ENCODE measurements at places on chromosomes 7 and 10.

- no peak for DNase-seq
These were observed 9.8 kb downstream of the ALOX5 start for GRCh38 chr10:45383682-45384330.

DNA sequence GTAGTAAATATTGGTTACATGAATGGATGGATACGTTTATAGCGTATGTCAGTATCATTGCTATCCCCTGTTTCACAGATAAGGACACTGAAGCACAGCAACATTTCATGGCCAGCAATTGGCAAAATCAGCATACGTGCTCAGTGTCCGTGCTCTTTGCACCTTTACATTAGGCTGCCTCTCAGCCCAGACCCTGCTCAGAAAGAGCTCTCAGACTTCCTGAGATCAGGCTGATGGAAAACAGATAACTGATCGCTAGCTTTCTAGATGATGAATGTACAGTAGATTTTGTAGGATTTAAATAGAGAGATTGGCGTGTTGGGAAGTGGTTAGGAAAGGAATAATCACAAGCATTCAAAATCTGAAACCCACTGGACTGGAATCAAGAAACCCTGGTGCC, 106.7 kb downstream of the ARID5B start:
- DNase-seq = no peak

DNA sequence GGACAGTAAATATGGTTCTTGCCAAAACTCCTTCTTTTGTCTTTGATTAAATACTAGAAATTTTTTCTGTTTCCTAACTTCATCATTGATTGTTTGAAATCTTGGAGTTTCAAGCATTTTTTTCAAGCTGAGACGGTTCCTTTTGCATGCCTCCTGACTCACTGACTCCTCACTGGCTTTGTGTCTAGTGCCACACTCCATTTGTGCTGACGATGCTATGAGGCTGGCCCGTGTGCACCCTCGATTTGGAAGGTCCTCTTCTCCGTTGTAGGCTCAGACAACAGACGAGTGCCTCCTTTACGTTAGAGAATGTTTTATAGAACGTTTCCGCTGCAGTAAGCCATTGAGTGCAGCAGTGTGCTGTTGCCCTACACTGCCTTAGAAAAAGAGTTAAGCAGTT, 10.8 kb upstream of the CSGALNACT2 start:
- no peak for DNase-seq

GRCh38 chr10:101126684-101127628, 4.1 kb upstream of the TLX1 start:
- DNase-seq = no peak

GRCh38 chr10:75876710-75877109, 445.3 kb downstream of the LRMDA start:
- DNase-seq = no peak

DNA sequence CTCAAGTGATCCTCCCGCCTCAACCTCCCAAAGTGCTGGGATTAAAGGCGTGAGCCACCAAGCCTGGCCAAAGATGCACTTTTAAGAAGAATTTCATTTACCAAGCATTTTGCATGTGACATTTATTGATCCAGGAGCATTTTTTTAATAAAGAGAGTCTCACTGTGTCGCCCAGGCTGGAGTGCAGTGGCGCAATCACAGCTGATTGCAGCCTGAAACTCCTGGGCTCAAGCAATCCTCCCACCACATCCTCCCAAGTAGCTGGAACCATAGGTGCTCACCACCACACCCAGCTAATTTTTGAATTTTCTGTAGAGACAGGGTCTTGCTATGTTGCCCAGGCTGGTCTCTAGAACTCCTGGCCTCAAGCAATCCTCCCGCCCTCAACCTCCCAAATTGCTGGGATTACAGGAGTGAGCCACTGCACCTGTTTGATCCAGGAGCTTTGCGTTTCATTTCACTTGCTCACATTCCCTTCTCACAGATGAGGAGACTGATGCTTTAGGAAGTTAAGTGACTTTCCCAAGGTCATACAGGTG, 4.4 kb upstream of the TBL2 start:
- no peak for DNase-seq

DNA sequence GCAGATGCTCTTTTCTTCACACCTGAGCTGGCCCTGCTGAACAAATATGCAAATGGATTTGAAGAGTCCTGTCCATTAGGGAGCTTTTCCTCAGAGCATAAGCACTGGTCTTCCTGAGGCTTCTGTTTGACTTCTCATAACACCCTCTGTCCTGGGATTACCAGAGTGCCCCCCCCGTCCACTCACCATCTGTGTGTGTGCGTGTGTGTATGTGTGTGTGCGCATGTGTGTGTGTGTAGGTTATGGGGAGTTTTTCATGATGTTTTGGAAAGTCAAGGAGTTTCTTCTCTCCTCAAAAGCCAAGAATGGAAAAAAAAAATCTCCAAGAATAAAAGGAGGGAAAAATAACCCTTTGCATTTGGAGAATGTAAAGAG, 57.7 kb upstream of the COMTD1 start:
- DNase-seq = no peak

DNA sequence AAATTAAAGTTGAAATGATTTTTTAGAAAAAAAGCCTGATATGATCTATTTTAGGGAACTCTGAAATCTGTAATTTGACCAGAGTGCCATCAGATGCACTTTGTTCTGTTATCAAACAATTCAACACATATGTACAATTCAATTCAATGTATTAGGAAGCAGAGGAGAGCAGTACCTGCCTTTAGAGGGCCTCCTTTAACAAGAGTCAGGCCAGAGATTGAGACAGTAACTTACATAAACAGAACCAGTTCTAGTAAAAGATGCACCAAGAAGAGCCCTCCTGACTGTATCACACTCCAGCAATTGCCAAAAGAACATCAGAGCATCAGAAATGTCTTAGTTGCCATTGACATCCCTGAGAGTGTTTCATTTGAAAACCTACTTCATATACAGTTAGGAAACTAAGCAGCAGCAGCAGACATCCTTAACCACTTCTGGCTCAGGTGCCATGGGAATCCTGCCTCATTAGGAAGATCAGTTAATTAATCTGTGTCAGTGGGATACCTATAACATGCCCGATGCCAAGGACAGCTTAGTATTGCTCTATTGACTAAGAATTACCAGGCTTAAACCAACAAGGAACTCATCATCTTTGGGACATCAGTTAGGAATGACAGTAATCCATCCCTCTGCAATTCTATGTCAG, 1222.6 kb upstream of the LRRN3 start:
- no peak for DNase-seq

DNA sequence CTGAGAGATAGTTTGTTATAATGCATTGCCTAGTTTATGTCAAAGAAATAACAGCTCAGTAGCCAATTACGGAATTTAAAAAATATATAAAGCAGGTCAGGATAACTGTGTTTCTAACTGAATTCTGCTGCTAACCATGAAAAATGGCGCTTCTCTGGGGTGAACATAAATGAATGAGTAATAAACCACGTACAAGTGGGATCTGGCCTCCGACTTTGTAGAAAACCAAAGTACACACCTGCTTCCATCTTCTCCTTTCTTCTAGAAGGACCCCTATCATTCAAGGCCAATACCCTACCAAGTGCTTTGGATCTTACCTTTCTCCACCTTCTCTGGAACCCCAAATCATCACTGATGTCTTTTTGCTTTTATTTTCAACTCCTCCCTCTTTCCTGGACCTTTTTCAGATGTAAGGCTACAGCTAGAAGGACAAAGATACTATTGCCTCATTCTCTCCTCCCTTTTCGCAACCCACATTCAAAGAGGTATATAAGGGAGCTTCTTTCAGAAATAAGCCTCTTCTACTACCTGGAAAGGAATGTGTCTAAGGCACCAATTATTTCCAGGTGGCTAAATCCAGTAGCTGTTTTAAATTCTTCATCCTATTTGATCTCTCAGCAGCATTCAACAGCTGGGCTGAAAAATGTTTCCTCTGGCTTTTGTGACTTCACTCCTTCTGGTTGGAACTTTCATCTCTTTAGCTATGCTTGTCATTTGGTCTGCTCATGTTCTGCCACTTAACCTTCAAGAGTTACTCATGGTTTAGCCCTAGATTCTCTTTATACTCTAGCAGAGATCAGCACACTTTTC, 37.7 kb downstream of the NAMPT start:
- no peak for DNase-seq

GRCh38 chr7:151068069-151068773, 8.8 kb downstream of the SLC4A2 start:
- DNase-seq = no peak

DNA sequence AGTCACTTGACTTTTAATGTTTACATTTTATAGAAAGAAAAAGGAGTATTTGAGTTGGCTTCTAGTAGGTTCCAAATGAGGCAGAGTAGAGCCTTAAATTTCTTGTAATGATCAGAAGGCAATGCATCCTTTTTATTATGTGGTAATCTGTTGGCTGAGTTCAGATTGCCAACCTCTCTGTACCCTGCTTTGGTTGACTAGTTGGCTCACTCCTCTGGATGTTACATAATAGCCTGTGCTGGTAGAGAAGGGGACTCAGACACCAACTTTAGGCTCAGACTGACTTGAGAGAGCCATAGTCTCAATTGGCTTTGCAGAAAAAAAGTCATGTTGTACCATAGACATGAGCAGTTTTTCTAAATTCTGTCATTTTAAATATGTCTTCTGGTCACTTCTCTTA, 46.8 kb upstream of the GLCCI1 start:
- no peak for DNase-seq

DNA sequence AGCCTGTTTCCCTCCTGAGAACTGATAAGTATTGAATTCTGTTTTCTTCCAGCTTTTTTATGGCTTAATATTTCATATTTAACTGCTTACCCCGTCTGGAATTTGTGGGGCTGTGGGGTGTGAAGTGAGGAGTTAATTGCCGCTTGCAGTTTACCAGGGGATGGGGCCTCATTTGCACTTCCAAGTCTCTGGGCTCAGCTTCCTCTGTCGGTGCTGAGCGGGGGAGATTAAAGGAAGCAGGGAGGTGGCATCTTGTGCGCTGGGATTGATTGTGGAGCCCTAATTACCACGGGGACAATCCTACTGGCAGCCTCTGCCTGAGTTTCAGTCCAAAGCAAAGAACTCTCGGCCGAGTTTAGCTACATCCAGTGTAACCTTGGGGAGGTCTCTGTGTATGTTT, 33.4 kb downstream of the ELFN1 start:
- no peak for DNase-seq

DNA sequence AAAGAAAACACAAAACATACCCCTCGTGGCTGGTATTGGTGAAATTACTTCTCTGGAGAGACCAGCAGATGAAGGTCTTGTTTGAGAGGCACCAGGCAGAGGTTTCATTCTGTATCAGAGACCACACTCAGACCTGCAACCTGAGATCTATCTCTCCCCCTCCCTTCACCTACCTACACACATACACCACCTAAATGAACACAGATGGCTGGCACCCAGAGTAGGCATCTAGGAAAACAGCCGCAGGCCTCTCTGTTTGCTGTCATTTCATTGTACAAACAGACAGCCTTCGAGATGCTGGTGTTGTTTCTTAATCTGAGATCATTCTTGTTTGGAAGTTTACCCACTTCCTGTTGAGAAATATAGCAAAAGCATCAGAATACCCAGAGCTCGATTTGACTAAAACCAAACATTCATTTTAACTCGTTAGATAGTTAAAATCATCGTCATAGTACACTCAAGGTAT, 173.9 kb upstream of the SLC25A13 start:
- no peak for DNase-seq

- DNase-seq = no peak
These were observed 176.3 kb downstream of the GRID1 start for GRCh38 chr10:86190291-86190690.

DNA sequence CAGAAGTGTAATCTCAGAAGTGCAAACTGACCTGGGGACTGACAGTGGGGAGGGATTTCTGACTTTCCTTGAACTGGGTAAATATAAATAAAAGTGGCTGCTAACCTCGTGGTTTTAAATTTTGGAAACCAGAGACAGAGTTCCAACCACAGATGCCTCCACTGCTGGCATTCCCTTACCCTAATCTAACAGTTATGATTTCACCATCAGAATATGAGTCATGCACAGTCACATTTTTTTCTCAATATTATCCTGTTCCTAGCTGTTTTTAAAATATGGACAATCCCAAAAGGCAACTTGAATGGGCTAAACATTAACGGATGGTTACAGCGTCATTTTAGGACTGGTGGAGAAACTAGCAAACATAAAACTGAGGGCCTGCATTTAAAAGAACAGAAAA, 264.3 kb upstream of the INHBA start:
- no peak for DNase-seq

- no peak for DNase-seq
These were observed 488 bp downstream of the ABCF2 start for GRCh38 chr7:151226560-151226874.

DNA sequence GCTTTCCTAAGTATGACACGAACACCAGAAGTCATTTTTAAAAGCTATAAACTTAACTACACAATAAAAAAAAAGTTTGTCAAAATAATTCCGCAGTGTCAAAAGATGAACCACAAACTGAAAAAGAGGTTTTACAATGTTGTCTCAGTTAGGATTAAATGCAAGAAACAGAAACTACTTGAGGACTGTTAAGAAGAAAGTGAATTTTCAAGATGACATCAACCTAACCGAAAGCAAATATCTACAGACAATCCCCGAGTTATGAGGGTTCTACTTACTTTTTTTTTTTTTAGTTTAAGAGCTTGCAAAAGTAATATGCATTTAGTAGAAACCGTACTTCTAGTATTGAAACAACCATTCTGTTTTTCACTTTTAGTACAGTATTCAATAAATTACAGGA, 62.3 kb downstream of the TFPI2 start:
- no peak for DNase-seq

GRCh38 chr7:128884561-128885369, 22.1 kb downstream of the ATP6V1F start:
- DNase-seq = no peak

- DNase-seq = no peak
These were observed 36.6 kb downstream of the PLPP4 start for GRCh38 chr10:120493411-120494312.

DNA sequence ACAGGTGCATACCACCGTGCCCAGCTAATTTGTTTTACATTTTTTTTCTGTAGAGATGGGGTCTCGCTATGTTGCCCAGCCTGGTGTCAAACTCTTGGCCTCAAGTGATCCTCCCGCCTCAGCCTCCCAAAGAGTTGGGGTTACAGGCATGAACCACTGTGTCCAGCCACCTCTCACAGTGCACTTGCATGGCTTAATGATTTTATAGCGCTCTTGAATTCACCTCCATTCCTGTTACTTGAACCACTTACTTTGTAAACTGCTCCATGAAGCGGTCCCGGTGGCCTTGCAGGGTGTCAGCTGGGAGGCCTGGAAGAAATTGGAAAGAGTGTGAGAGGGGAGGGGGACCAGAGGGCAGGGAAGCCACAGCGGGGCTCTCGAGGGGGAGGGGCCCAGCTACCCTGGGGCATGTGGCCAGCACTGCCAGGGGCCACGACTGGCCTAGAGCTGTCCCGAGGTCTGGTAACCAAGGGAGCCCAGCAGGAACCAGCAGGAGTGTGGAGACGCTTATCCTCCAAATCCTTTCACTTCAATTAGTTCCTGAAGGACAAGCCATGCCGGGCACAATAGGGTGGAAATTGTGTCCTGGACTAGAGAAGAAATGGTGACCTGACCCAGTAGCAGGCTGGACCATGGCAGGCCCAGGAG, 76.0 kb downstream of the SPDYE5 start:
- no peak for DNase-seq

Measured in stimulated activated CD4-positive, alpha-beta T cell treated with anti-CD3 and anti-CD28 coated beads, TNF-alpha, amount 100 ng/mL, for 1 hour (primary cell).